ENCODE measurements at places on chromosomes 5 and 9.

- no peak for DNase-seq
These were observed 1333.9 kb upstream of the DMAC1 start for GRCh38 chr9:9133526-9133925.

GRCh38 chr9:16515207-16515606 is 355.3 kb downstream of the BNC2 start:
- no peak for DNase-seq

DNA sequence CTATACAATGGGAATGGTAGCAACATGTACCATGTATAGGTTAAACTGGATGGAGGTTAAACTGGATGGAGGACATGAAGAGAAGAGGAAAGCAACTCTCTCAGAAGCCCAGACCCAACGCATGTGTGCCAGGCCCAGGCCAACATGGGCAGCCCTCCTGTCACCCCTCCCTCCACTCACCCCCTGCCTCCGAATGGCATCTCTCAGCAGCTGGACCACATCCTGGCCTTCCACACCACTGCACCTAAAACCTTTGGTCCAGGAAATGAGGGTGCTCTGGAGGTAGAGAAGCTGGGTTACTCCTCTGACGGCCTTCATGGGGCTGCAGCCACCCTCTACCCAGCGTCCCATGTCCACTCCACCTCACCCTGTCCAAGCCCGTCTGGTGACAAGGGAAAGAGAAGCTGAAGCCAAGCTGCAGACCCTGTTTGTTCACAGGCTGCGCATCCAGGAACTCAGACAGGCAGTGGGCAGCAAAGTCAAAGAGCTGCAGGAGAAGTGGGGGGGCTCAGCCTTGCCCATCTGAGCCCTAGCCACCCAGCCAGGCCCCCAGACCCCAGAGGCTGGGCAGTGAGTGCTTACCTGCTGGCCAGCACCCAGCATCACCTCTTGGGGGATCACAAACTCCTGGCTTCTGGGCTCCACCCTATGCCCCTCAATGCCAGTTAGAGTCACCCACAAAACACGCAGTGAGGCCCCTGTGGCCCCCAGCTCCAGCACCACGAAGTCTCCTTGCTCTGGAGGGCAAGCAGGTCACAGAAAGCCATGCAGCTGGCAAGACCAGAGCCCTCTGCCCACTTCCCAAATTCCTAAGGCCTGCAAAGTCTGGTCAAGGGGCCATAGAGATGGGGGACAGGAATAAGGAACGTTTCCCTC is 8.5 kb downstream of the HK3 start:
- no peak for DNase-seq

GRCh38 chr5:4551034-4551433 is 589.1 kb upstream of the ADAMTS16 start:
- DNase-seq = no peak

- DNase-seq = peak; percentile 36
These were observed 89.2 kb upstream of the ERBIN start for GRCh38 chr5:65837139-65837538.

Data from osteoblast (primary cell).